ENCODE measurements at places on chromosomes 2 and 18.

DNA sequence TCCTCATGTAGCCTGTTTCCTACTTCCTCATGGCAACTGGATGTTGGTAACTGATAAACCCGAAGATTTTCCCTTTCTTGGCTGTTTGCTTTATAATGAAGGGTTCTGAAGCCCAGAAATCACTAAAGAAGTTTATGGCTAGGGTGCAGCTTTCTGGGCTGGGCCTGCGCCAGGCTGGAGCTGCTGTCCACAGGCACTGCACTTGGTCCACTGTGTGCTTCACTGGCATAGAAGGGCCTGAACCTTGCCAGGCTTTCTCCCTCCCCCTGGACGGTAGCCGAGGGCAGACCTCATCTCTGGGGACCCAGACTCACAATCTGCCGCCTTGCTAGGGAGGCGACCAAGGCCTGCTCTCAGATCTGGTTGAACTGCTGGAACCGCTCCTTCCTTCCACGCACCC, 133.3 kb upstream of the SPRED2 start:
- DNase-seq = no peak

DNA sequence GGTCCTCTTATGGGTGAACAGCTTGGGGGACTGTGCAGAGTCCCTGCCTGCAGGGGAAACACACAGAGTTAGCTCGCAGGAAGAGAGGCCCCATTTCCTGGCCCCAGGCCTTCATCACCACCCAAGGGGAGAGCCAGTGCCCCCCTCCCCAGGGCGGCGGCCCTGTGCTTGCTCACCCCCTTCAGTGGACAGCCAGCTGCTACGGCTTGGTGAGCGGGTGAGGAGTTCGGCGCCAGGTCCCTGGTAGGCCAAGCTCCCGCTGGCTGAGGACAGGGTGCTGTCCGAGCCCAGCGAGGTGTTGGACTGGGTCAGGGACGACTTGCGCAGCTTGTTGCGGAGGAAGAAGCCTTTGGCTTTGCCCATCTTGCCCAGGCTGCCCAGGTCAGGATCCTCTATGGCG, 17.2 kb upstream of the SFXN5 start:
- DNase-seq = no peak

GRCh38 chr2:70888366-70888922, 47.3 kb upstream of the ATP6V1B1 start:
- no peak for DNase-seq

DNA sequence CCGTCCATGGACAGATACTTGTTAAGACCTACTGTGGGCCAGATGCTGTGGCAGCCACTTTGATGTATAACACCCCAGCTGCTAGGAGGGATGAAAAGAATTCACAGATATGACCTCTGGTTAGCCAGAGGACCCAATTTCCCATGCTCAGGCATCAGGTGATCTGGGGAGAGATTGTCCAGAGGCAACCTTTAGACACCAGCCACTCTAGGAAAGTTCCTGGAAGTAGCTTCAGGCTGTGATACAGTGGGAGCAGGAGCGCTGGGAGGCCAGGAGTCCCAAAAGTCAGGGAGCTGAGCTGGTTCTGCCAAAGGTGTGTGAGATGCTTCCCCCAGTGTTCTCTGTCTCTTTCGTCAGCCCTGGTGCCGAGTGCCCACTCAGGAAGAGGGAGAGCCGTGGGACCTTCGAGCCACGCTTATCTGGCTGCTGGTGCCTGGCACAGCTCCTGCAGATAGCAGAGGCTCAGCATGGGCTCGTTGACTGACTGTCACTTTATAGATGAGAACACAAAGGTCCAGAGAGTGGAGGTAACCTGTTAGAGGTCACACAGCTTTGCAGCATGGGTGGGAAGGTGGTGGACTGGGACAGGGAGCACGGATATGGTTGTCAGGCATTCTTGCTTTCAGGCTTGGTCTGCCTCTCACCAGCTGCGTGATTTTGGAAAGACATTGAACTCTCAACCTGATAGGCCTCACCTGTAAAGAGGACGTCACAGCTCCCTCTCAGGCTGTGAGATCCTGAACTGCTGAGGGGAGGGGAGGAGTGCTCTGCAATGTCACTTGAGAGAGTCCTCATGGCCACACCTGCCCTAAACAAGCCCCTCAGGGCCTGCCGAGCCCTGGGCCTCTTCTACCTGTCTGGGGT, 7.8 kb upstream of the RALB start:
- no peak for DNase-seq

GRCh38 chr2:191401287-191401686, 156.1 kb downstream of the MYO1B start:
- DNase-seq = no peak

Data from bone marrow (tissue), 2 donors.